ENCODE measurements at places on chromosomes 13 and 19.

GRCh38 chr13:41978007-41978406, 17.1 kb upstream of the VWA8 start:
- DNase-seq, result no peak

DNA sequence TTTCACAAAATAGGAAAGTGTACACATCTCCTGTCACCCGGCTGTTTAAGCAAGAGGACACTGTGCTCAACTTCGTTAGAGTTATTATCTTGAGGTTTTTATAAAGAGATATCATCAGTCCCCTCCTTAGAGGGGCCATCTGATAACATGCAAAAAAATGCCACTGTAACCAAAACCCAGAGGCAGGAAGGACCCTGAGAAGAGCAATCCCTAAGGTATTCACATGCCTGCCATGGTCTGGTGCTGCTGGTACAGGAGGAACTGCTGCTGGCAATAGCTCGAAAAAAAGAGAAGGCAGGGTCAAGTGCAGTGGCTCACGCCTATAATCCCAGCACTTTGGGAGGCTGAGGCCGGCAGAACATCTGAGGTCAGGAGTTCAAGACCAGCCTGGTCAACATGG, 12.8 kb upstream of the CEACAM3 start:
- no peak for DNase-seq

- DNase-seq, result peak; percentile 71
Observed at GRCh38 chr19:3179739-3180293, 1.2 kb downstream of the S1PR4 start.

DNA sequence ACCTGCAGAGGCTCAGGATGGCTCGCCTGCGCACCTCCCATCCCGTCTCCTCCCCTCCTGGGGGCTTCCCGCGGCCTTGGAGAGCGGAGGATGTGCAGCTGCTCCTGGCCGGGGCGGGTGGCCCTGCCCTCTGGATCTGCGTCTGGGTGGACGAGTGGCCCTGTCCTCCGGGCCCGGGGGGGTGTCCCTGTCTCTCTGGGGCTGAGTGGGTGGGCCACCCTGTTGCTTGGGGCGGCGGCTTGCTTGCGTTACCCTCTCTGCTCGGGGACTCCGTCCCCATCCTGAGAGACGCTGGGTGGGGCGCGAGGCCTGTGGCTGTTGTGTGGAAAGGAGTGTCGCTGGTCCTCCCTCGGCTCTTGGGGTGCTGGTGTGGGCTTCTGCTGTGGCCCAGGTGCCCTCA, 34.6 kb downstream of the DOT1L start:
- DNase-seq, result no peak

DNA sequence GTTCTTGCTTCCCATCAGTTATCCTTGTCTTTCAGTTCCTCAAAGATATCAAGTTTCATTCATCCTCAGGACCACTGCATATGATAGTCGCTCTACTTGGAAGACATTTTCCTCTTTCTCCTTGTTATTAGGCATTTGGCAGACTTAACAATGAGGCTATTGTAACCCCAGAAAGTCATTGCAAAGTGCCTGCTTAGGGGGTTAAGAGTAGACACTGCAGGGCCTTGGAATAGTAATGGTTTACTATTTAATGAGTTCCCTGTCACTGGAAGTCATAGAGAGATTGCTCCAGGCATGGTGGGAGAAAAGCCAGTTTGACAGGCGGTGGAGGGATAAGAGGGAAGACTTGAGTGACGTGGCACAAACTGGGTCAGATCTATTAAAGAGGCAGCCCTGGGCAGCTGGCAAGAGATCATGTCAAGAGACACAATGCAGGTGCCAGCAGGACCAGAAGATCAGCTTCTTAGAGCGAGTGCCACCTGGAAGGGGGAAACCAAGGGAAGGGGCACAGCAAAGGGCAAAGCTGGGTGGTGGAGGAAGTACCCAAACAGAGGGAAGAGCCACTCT, 16.8 kb upstream of the CPB2 start:
- DNase-seq, result no peak

DNA sequence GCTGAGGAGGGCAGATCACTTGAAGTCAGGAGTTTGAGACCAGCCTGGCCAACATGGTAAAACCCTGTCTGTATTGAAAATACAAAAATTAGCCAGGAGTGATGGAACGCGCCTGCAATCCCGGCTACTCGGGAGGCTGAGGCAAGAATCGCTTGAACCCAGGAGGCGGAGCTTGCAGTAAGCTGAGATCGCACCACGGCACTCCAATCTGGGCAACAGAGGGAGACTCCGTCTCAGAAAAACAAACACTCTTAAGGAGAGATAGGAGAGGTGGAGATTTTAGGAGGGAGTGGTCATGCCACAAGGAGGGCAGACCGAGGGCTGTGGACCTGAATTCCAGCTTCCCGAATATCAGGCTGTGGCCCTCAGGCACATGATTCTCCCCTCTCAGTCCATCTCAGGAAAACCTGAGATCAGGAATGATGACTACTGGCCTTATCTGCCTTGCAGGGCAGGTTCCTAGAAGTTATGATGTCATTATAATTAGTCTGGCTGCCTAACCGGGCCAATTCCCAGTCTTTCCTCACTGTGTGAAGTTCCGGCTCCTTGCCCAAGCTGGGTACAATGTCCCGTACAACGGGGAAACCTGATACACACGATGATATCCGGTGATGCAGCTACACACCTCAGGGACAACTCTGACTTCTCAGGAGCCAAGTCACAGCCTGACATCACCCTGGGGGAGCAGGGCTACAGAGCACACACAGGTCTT, 2.5 kb downstream of the SLC35E1 start:
- no peak for DNase-seq

DNA sequence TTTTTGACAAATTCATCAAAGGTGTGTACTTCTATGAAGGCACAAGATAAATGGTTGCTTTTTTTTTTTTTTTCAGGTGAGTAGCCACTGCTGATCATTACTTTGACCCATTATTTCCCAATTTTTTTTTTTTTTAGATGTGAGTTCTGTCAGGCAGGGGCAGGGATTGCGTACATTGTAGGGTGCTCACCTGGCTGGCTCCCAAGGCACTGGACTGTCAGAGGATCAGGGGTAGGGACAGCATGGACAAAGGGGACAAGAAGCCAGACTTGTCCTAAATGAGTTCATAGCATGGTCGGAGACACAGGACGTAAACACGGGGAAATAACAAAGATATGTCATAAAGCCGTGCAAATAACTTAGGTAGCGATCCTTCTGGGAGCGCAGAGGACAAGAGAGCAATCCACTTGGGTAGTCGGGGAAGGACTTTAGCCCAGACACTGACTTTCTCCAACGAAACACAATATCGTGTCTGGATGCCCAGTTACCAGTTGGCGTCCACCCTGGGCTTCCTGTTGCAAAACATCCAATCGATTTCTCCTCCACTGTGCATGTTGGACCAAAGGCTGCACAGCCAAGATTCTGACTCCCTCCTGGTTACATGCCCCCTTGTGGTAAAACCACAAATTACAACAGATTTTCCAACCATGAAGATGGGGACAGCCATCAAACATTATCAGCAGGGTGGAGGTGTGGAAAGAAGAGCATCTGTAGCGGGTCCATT, 27.5 kb upstream of the KATNAL1 start:
- DNase-seq, result no peak

DNA sequence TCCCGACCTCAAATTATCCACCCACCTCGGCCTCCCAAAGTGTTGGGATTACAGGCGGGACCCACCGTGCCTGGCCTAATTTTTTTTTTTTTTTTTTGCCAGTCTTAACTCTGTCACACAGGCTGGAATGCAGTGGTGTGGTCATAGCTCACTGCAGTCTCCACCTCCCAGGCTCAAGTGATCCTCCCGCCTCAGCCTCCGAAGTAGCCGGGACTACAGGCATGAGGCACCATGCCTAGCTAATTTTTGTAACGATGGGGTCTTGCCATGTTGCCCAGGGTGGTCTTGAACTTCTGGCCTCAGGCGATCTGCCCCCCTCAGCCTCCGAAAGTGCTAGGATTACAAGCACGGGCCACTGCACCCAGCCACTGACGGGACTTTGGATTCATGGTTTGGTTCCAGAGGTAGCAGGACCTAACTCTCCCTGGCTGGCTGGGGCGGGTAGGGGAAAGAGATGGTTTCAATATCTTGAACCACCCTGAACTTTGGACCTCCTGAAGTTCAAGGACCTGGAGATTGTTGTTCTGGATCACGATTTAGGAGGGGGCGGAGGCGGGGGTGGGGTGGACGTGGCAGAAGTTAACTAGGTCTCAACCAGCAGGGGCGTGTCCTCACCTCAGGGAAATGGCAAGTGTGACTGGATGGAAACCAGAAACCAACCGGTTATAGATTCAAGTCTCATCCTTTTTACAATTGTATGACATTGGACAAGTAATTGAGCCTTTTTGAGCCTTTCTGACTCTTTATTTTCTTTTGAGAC, 40.8 kb downstream of the IER2 start:
- DNase-seq, result no peak

DNA sequence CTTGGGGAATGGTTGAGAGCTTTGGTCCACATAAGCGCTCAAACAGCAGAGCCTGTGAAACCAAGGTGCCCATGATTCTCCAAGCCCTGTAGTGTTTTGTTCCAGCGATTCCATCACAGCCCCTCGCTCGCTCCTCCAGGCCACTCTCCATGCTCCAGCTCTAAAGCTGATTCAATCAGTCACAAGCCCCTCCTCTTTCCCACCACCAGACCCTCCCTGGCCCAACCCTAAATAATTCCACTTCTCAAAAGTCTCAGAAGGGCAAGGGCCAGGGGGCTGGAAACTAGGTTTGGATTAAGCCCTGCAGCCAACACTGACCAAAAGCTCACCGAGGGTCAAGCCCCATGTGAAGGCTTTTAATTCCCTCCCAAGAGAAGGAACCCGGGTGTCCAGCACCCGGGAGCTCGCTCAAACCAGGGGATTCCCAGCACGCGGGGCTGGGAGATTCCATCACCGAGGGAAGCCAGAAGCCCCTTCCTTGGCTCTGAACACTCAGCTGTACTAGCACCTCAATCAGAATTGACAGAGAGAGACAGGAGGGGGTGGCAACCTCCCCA, 1.5 kb downstream of the ZNF296 start:
- DNase-seq, result no peak

DNA sequence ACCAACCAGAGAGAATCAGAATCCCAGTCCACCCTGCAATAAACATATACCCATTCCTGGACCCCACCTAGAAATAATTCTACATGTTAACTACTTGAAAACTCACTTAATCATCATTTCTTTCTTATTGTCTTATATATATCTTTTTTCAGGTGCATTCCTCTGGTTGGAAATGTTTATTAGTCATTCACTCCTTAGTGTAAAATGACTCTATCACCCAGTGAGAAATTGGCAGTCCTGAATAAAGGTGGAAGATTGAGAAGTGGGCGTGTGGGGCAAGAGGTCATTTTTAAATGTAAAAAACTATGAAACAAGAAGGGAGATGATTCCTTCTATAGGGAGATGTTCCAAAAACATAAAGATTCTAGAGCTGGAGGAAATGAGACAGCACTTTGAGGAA, 101.2 kb upstream of the MBNL2 start:
- DNase-seq, result no peak

- no peak for DNase-seq
Observed at GRCh38 chr19:57192077-57192420, 749 bp downstream of the ZNF264 start.

DNA sequence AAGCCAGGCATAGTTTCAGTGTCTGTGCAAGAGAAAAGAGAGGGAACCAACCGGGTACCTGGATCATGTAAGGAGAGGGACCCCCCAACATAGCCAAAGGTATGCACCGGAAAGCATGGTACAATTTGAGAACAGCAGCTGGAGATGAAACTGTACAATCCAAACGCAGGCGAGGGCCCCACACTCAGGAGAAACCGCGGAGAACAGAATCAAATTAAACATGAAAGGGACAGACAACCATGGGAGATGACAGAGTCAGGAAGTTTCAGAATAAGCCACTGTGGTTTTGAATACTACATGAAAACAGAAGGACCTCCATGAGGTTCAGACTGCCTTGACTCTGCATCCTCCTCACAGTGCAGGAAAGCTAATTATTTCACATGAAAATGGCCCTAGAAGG, 62.9 kb upstream of the SPATA13 start:
- no peak for DNase-seq

- no peak for DNase-seq
Observed at GRCh38 chr19:17872251-17873001, 681 bp downstream of the SLC5A5 start.

GRCh38 chr19:10963865-10964264, 3.0 kb downstream of the SMARCA4 start:
- DNase-seq, result no peak

DNA sequence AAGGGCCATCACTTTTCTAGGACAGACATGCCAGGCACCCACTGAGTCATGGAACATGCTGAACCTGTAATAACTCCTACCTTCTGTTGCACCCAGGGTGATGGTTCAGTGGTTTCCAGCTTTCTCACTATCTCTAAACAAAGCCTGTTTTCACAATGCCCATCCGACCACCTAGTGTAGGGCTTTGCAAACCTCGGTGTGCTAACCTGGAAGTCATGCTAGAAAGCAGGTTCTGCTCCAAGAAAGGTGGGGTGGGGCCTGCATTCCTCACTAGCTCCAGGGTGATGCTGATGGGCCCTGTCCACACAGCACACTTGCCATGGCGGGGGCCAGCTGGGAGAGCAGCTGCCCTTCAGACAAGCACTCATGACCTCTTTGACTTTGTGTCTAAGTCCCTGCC, 43.4 kb downstream of the COL4A2 start:
- DNase-seq, result no peak

DNA sequence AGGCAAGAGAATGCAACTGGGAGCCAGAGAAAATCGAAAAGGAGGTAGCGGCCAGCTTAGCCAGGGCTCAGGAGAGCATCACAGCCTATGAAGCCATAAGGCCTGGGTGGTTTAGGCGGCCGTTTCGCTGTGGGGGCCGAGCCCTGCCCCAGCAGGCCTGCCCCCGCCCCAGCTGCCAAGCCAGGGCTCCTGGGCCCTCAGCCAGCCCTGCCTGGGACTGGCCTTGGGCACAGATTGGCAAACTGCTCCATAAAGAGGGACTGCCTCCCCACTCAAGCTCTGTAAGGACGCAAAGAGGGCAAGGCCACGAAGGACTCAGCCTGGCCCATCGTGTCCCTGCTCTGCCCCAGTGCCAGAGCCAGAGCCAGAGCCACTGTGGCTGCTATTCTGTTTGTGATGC, 10.2 kb downstream of the ZNF653 start:
- no peak for DNase-seq

DNA sequence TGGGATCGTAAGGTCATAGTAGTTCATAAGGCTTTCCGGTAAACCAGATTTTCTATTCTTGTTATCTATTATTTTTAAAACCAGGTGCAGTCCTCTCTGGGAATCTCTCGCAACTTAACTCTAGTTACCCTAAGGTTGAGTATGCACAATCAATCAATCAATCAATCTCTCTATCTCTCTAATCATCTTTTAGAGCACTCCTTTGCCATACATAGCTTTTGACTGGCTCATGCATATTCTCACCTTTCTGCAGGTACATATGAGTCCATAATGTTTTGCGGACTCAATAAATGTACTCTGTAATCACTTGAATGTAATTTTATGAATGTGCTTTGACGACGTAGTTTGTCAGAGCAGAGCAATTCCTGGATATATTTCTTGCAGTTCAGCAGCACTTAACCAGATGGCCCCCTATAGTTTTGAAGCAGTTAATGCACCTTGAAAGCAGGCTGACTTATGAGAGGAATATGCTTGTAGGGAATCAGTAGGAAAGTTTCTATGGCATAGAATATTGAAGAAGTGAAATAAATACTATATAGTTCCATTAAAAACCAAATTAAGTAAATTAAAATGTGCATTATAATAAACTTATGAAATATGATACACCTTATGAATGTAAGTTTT, 524.7 kb downstream of the GPC5 start:
- no peak for DNase-seq

Data from T-helper 2 cell (primary cell).